ENCODE measurements at places on chromosomes 7 and 10. TPM values are rescaled to one million over a fixed set of nuclear protein-coding genes. Genes with fewer than 3 reads are reported as not detected.
A peak's percentile ranks its signal among the peaks of the same experiment; 100 is the strongest.

The PDK4 gene
- total RNA-seq = 18.9 TPM

GRCh38 chr7:151631953-151632749, 112.5 kb upstream of the RHEB start:
- DNase-seq = peak; percentile 91

DNA sequence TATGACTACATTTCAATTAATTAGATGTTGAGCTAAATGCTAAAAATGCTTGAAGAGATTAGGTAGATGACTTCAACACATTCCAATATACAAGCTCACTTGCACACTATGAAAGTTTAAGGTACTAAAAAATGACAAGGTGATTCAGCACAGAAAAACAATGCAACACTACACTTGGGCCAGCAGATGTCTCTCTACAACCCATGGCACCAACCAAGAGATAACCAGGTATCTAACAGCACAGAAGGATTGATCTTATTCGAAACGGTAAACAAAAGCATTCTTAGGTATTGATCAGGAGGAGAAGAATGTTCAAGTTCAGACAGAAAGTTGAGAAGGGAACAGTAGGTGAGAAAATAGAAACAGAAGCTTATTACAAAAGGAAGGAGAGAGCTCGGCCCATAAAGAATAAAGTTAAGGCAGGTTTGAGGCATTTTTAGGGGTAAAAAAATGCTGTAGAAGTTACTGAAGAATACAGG, 248.2 kb upstream of the KLF14 start:
- DNase-seq = no peak

The DNAH11 gene
- total RNA-seq = 0.15 TPM

DNA sequence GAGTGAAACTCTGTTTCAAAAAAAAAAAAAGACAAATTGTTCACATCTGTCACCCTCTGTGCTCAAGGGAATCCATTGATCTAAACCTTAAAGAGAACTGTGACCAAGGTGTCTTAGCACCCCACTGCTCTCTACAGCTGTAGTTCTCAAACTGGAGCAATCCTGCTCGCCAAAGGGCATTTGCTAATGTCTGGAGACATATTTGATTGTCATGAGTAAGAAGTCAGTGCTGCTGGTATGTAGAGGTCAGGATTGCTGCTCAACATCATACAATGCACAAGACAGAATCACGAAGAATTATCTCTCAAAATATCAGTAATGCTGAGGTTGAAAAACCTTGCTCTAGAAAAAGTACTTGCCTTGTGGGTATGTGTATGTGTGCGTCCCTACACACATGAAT, 30.0 kb downstream of the ABLIM1 start:
- no peak for DNase-seq

- no peak for DNase-seq
These were observed 1.3 kb downstream of the SORBS1 start for GRCh38 chr10:95559896-95560277.

The SLC39A12 gene
- 0.08 TPM for total RNA-seq

DNA sequence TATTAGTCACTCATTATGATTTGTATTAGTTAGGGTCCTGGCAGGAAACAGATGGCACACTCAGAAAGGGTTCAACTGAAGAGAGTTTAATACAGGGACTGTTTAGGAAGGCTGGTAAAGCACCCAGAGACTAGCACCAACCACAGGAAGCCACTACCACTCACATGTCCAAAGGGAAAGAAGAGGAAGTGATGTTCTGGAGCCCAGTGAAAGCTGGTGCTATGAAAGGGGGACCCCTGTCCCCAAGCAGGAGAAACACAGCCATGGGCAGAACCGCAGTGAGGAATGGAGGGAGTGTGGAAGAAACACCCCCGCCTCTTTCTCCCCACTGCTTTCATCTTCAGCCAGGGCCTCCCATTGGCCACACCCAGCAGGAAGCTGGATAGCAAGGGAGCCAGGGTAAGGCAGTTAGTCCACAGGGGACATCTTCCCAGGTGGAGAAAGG, 3.2 kb upstream of the VSIR start:
- DNase-seq = no peak

DNA sequence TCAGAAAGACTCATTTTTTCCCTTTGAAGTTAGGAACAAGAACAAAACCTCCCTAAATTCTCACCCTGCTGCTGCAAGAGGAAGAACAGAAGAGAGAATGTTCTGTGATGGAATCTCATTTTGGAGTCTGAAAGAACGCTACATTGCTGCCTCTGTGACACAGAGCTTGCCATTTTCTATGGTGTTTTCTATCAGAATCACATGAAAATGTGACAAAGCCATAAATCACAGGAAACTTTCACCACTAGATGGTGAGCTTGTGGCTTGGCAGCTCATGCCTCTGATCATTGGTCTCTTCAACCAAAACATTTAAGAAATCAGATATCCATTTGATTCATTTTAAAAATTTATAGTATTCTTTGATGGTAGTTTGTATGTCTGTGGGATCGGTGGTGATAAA, 82.9 kb downstream of the CADPS2 start:
- no peak for DNase-seq

DNA sequence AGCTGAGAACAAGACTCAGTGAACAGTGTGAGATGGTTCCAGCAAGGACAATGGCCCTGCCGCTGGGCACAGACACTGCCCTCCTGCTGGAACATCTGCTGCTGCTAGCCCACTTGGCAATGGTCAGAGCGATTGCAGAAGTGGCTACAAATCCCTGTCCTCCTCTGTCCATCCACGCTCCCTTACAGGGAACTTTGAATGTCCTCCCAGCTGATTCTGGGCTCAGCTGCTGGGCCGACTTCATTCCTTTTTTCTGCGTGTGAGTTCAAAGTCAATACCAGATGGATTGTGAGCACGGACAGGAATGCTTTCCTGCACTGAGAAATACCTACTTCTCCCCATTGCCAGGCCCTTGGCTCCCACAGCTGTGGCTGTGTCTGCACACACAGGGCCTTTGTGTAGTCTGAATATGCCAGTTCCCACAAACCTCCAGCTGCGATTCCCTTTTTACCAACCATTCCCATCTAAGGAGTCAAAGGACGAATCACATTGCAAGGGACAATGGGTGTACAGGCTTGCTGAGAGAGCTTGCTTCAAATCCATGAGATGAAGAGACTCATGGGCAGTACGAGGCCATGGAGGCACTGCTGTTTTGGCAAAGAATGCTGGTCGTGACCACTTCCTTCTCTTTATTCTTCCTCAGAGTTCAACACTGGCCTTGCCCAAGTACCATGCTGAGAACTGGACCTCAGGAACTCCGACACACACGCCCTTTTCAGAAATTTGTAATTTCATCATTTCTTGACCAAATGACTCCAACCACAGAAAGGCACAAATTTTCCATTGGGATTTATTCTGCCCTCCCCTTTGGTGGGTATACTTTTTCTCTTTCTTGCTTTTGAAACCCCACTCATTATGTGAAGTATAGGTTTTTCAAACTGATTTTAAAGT, 44.2 kb downstream of the BPGM start:
- DNase-seq = no peak

- DNase-seq = no peak
These were observed 13.7 kb upstream of the USP6NL start for GRCh38 chr10:11625019-11625735.

- no peak for DNase-seq
These were observed 18.4 kb downstream of the ZNF775 start for GRCh38 chr7:150397346-150398107.

- DNase-seq = no peak
These were observed 111.6 kb downstream of the NKX6-2 start for GRCh38 chr10:132674311-132674710.

- DNase-seq = no peak
These were observed 26.1 kb downstream of the KLRG2 start for GRCh38 chr7:139457153-139457946.

DNA sequence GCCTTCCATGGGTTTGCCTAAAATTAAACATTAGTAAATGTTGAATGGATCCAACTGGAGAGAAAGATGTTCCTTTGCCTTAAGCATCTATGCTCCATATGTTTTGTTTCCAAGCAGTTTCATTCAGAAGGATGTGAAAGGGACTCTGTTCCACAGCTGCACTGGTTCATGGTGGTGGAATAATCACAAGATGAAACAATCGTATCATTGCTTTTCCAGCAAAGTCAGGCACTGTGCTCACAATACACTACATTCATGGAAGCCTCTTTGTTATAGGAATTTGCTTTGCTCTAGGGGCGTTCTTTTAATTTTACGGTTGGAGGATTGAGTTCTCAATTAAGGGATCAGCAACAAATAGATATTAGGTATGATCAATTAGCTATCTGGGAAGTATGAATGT, 33.8 kb downstream of the RAMP3 start:
- no peak for DNase-seq

The CYCS gene
- total RNA-seq = 391 TPM

DNA sequence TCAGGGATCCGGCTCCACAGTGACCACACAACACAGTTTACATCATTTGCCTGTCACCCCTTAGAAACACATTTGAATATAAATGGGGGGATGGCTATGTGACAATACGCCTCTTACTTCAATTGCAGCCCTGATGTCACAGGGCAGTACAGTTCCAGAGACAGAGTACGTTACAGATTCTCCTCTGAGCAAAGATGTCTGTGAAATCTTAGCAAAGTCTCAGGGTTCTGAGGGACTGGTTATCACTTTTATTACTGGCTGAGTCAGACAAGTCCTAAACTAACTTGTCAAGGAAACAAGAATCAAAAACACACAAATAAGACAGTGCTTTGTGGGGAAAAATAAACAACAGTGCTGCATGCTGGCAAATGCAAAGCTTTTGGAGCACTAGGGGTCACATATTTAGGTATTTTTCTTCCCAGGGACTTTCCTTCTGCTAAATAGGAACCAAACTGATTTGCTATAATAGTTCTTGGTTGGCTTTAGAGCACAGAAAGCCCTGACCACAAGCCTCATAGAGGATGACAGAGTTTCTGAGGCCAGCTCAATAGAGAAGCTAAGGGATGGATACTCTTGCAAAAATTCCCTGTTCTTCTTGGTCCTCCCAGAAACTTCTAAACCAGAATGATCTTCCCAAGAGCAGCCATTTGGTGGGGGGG, 501.6 kb downstream of the GRID1 start:
- DNase-seq = no peak

The ELMO1 gene
- 16.1 TPM for total RNA-seq

DNA sequence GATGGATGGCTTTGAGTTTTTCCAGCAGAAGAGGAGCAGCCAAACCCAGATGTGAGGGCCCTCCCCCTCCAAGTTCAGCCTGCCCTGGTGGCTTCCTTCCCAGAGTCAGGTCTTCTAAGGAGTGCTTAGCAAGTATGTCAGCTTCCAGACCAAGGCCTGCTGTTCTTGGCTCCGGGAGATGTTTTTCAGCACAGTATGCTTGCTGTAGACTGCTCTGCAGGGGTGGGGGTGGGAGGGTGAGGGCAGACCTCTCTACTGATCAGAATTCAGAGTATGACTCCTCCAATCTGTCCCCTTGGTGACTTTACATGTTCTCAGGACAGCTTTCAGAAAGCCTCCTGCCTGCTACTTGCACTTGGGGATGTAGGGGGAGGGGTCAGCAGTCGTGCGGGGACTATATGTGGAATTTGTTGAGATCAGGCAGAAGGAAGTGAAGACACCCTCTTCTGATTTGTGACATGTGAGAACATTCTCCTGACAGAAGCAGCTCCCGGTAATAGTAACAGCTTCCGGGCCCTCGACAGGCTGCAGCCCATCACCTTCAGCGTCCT, 516.4 kb upstream of the ZMIZ1 start:
- DNase-seq = no peak

The MKRN1 gene
- total RNA-seq = 192 TPM

GRCh38 chr7:76327610-76328009, 25.1 kb downstream of the HSPB1 start:
- DNase-seq = no peak

DNA sequence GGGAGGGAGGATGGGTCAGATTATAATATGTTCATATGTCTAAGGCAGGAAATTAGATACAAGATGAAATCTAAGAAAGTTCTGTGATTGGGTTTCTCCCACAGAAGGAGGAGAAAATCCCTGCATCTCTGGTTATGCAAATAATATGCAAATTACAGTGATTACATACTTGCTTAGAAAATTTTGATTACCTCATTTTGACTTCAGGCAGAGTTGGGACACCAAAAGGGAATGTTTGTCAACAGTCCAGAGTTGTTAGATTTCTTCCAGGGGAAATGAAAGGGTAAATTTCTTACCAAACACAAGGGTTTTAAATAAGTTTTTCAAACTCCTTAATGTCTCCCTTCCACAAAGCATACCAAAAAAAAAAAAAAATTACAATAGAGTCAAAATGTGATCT, 101.4 kb upstream of the STEAP1B start:
- DNase-seq = no peak

GRCh38 chr10:126538439-126539135, 131.9 kb downstream of the C10orf90 start:
- no peak for DNase-seq

DNA sequence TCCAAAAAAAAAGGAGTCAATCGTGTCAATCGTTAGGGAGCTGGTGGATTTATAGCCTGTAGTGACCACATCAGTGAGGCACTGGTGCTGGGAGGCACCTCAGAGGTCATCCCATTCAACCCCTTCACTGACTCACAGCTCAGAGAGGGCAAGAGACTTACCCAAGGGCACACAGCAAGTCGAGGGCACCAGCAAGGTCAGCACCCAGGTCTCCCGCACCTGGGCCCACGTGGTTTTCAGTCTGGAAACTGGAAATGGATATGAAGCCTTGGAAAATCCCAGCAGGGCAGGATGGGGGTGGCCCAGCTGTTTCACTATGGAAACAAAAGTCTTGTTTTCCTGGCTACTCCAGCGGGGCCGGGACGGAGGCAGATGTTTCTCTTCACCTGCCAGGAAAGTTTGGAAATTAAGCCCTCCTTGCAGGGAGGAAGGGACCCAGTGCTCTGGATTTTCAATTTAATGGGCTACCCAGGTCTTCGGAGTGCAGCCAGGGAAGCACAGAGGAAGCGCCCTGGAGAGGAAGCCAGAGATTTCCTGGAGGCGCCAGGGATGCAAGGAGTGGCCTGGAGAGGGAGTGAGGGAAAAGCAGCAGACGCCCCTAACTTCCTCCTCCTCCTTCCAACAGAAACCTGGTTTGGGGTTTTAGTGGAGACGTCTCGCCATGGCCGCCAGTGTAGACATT, 157.2 kb upstream of the TNRC18 start:
- DNase-seq = no peak

The TRPV5 gene
- total RNA-seq = not detected

- no peak for DNase-seq
These were observed 18.5 kb downstream of the AKR1B15 start for GRCh38 chr7:134567368-134567767.

GRCh38 chr7:79149831-79150230, 303.6 kb downstream of the MAGI2 start:
- DNase-seq = no peak

- no peak for DNase-seq
These were observed 29.4 kb upstream of the RAPGEF5 start for GRCh38 chr7:22386206-22386858.

DNA sequence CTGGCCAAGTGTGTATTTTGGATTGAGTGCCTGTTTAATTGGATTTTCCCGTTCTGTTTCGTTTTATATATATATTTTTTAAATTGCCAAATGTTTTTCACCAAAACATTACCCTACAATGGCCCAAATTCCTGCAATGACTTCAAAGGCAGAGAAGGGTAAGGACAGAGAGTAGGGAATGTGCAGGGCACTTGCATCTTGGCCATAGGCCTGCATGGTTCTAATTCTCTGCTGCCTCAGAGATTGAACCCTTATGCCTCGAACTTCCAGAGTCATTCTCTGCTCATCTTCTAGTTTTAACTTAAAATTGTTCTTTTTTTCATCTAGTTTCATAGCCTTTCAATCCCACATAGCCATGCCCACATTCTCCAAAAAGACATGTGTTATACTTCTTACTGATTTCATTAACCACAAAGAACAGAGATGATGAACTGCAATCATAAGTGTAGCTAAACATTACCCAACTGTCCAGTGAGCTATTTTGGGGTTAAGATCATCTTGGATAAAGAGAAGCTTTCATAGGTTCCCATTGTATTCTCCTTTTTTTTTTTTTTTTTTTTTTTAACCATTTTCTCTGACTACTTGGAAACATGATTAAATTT, 177.6 kb downstream of the PLXDC2 start:
- no peak for DNase-seq
